ENCODE measurements at places on chromosomes 11 and 22.

DNA sequence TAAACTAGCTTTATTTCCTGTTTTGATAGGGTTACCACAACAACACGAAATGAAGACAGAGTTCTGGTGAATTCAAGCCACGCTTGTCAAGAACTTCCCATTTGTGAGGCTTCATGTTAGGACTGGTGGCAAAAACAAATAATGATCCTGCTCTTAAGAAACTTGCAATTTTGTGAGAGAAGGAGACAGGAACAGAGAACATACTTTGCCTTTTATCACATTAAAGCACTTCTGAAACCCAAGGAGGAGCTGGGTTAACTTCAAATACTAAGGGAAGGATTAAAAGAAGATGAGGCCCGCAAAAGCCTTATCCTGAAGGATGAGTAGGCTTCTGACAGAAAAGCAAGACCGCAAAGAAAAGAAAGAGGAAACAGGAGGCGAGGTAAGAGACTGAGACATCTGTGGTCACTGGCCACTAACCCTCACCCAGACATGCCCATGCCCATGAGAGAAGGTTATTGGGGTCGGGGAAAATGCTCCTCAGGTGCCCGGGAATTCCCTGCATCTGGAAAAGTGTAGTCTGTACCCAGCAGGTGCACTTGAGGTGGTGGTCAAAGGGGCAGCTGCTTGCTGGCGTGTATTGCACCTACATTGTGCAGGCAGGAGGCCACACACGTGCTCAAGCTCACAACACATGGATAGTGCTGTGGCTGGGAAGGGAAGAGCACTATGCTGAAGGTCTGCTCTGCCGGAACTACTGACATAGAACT, 50.5 kb downstream of the MAPK1 start:
- no peak for DNase-seq

GRCh38 chr11:24406389-24406788, 90.5 kb upstream of the LUZP2 start:
- no peak for DNase-seq

DNA sequence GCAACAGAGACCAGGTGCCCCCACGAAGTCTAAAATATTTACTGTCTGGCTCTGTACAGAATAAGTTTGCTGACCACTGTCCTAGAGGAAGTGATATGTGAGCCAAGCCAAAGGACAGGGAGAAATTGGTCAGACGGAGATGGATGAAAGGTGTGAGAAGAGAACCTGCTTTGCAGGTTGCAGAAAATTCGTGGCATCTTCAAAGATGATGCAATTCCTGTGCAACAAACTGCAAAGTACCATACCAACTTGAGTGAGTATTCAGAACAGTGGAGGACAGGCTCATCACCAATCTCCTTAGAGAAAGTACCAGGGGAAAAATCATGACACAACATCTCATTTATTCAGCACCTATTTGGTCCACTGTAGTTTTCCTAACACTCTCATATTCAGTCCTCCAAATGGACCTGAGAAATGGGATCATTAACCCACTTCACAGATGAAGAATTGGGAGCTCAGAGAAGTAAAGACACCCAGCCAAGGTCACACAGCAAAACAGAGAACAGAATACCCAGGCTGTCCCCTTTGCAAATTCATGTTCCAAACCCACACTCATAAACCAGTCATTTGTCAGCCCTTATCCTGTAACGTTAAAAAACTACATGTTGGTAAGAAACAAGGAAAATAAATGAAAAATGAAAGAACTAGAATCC, 536.8 kb downstream of the MIAT start:
- no peak for DNase-seq

DNA sequence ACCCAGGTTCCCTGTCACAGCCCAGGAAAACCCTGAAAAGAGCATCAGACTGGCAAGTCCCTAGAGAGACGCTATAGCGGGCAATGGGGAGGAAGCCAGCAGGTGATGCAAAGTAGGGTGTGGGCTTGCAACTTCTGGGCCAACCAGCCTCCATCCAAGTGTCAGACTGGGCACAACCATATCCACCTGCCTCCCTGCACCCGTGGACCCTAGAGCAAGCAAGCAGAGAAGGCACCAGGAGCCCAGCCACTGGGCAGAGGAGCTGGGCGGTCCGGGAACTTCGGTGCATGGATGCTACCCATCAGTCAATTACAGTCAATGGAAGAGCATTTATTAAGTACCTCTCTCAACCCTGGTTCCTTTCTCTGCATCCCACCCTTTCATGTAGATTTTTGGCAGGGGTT, 2.8 kb downstream of the NECTIN1 start:
- DNase-seq: no peak

DNA sequence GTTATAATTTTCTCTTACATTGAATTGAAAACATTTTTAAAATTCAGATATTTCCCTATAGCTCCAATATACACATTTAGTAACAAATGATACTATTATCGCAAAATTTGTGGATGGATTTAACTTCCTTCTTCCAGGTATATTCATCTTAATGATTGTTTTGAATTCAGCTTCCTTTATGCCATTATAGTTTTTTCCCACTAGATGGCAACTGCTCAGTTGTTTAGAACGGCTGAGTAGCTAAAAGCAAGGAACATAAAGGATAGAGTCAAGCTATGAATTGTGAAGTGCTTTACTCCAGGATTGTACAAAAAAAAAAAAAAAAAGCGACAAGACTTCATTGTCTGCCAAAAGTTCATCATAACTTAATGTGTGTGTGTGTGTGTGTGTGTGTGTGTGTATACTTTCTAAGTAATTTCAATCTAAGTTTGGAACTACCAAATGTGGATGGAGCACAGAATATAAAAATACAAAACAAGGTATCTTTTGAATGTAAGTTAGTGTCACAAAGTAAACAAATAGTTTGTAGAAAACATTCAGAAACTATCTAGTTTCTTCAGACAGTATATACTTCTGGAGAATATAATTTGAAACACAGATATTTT, 846.4 kb downstream of the DLG2 start:
- no peak for DNase-seq

DNA sequence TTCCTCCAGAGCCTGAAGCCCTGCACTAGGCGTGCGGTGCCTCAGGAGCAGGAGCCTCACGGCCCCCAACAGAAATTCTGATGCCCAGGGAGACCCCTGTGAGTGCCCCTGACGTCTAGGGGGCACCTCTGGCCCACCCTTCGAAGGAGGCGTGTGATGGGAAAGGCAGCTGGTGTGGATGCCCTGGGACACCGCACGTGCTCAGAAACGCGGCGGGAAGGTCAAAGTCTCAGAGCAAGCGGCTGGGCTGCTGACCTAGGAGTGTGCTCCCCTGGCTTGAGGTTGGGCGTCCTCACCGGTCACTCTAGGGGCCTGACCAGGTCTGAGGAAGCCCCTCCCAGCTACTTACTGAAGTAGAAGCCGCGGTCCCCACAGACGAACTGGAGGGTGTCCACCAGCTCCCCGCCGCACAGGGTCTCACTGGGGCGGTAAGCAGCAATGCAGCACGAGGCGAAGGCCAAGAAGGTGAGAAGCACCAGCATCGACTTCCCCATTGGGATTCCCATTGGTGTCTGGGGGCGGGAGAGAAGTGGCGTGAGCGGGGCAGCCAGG, 4.1 kb downstream of the IGF2 start:
- no peak for DNase-seq

DNA sequence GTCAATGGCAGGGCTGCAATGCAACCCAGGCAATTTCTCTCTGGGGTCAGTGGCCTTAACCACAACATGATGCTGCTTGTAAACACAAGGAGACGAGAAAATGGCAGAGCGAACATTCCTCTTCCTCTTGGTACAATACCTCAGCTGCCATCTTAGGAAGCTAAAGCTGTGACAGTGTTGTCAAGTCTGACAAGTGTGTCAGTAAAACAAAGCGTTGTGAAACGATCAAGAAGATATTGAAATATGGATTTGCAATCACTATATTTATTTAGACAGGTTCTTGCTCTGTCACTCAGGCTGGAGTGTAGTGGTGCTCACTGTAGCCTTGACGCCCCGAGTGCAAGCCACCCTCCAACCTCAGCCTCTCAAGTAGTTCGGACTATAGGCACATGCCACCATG, 14.5 kb upstream of the USP47 start:
- no peak for DNase-seq

- DNase-seq: no peak
These were observed 17.7 kb upstream of the GRK3 start for GRCh38 chr22:25546751-25547150.

- DNase-seq: no peak
These were observed 17.1 kb upstream of the BDNF start for GRCh38 chr11:27717377-27717776.

DNA sequence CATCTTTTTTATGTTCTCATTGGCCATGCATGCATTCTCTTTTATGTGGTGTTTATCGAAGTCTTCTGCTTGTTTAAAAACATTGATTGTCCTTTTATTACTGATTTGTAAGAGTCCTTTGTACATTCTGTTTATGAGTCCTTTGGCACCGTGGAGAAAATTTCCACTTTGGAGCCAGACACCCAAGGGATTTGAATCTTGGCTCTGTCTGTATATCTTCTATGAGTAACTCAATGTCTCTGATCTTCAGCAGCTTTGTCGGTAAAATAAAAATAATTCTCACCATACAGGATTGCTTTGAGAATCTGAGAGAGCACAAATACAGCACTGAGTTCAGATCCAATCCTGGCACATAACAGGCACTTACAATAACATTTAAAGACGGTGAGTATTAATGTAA, 12.8 kb upstream of the SORL1 start:
- no peak for DNase-seq
